ENCODE measurements at places on chromosomes 6 and 20. TPM values are rescaled to one million over a fixed set of nuclear protein-coding genes. Genes with fewer than 3 reads are reported as not detected.

The TLDC2 gene
- 0.67 TPM for total RNA-seq

- no peak overlapping the region for H3K27ac ChIP-seq
- peaks cover 5% of the 10 kb centered on the region for H3K4me1 ChIP-seq
- H3K27me3 ChIP-seq = no peaks in the 10 kb centered on the region
- no peak overlapping the region for H3K4me3 ChIP-seq
- no peak for DNase-seq
Measured at GRCh38 chr6:40473026-40473425, 114.1 kb downstream of the LRFN2 start.

DNA sequence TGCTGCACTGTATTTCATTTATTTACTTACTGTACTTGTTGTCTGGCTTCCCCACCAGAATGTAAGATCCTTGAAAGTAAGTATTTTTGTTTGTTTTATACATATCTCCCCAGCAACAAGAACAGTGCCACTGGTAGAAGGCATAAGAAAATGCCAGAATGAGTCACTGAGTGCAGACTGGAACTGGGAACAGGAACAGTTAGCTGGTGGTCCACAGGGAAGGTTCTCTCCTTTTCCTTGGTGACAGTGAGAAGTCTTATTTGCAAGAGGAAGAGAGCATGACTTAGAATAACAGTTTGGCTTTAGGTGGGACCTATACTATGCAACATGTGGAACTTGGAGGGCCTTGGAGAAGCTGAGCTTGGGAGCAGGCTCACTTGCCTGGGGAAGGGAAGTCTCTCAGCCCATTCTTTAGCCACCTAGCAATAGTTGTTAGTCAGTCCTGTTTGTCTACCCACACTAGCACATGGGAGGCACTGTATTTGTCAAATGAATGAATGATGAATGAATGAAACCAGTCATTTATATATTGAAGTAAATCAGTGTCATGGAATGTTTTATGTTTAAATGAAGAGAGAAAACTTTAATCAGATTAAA lies 203.5 kb downstream of the KCNQ5 start:
- no peaks in the 10 kb centered on the region for H3K4me1 ChIP-seq
- H3K27me3 ChIP-seq = no peaks in the 10 kb centered on the region
- no peak for DNase-seq

- no peak overlapping the region for H3K4me3 ChIP-seq
- DNase-seq = no peak
- H3K27me3 ChIP-seq = no peaks in the 10 kb centered on the region
- no peaks in the 10 kb centered on the region for H3K4me1 ChIP-seq
- H3K36me3 ChIP-seq = no peaks in the 10 kb centered on the region
Measured at GRCh38 chr6:110390404-110390803, 25.0 kb downstream of the DDO start.

The MEI4 gene
- not detected for total RNA-seq

The MUCL3 gene
- total RNA-seq = 0.51 TPM

The CUL7 gene
- 21.4 TPM for total RNA-seq

- no peak overlapping the region for H3K27ac ChIP-seq
- no peaks in the 10 kb centered on the region for H3K4me1 ChIP-seq
- H3K36me3 ChIP-seq = no peaks in the 10 kb centered on the region
- no peak overlapping the region for H3K4me3 ChIP-seq
- no peaks in the 10 kb centered on the region for H3K27me3 ChIP-seq
Measured at GRCh38 chr20:856361-856775, 22.9 kb downstream of the FAM110A start.
